KBM-7 (cell line): ENCODE measurements at places on chromosomes 16 and 17.

DNA sequence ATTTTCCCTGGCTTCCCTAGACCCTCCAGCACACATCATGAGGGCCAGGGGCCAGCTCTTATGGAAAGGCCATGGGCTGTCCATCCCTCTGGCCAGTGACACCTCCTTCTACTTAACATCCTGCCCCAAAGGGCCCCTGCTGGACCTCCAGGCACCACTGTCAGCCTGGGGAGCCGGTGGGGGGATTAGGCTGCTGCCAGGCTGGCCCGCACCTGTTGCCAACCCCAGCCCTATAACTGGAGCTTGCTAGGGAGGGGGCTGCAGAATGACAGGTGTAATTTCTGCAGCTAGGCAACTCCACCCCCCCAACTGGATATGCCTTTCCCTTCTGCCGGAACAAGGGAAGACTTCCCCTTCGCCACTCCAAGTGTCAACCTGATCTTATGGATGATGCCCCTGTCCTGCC lies 12.5 kb downstream of the RARA start:
- DNase-seq = no peak

DNA sequence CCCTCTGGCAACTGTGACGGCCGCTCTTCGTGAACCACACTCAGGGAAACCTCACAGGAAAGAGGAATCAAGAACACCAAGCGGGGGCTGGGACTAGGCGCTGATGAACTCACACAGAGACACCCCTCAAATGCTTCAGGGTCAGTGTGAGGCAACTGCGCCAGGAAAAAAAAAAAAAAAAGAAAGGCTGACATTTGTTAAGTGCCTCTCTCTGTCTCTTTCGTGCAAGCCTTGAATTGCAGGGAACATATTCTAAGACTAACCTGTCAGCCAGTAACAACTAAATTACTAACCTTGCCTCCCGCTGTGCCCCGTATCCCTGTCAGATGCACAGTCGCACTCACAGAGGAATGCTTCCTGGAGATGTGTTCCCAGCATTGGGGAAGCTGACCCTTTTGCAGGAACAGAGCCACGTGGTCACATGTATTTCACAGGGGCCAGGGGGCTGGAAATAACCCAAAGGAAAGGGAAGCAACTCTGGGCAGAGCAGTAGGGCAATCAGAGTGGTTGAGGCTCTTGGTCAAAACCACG lies 247.8 kb downstream of the XYLT1 start:
- peak; percentile 54 for DNase-seq

- DNase-seq = no peak
These were observed 22.6 kb upstream of the KIFC3 start for GRCh38 chr16:57824888-57825287.

DNA sequence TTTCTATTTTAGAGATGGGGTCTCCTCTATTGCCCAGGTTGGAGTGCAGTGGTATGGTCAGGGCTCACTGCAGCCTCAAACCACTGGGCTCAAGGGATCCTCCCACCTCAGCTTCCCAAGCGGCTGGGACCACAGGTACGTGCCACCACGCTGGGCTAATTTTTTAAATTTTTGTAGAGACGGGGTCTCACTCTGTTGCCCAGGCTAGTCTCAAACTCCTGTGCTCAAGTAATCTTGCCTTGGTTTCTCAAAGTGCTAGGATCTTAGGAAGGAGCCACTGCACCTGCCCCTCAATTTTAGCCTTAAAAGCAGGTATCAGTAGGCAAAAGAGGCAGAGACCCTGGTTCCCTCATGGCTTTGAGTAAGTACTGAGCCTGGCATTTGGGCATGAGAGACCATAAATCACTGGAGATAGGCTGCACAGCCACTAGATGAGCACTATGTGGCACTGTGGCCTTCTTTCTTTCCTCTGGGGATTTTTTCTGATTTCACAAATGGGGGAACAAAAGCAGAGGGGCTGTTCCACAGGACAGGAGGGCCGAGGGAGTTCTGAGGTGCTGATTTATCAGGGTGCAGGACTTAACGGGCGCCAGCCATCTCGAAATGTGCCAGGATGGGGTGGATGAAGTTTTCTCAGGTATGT lies 82.2 kb downstream of the PLXDC1 start:
- DNase-seq = peak; percentile 49

GRCh38 chr16:48235058-48235555 lies 9.0 kb upstream of the LONP2 start:
- DNase-seq = no peak

DNA sequence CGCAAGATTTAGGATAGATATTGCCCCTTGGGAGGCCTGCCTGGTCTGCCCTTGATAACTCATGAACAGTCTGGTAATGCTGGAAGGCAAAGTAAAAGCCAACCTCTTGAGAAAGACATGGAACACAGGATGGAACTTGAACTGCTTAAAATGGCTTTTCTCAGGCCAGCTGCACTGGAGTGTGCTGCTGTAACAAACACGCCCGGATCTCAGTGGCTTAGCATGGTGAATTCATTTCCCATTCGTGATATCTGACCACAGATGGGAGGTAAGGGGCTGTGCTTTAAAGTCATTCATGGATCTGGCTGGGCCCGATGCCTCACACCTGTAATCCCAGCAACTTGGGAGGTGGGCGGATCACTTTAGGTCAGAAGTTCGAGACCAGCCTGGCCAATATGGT lies 113.2 kb downstream of the WWOX start:
- no peak for DNase-seq

DNA sequence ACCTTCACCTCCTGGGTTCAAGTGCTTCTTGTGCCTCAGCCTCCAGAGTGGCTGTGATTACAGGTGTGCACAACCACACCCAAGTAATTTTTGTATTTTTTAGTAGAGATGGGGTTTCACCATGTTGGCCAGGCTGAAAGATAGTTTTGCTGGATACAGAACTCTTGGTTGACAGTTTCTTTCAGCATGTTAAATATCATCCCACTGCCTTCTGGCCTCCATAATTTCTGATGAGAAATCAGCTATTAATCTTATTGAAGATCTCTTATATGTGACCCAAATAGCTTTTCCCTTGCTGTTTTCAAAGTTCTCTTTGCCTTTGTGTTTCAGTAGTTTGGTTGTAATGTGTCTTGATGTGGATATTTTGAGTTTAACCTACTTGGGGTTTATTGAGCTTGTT lies 50.3 kb upstream of the BRD7 start:
- DNase-seq = no peak

DNA sequence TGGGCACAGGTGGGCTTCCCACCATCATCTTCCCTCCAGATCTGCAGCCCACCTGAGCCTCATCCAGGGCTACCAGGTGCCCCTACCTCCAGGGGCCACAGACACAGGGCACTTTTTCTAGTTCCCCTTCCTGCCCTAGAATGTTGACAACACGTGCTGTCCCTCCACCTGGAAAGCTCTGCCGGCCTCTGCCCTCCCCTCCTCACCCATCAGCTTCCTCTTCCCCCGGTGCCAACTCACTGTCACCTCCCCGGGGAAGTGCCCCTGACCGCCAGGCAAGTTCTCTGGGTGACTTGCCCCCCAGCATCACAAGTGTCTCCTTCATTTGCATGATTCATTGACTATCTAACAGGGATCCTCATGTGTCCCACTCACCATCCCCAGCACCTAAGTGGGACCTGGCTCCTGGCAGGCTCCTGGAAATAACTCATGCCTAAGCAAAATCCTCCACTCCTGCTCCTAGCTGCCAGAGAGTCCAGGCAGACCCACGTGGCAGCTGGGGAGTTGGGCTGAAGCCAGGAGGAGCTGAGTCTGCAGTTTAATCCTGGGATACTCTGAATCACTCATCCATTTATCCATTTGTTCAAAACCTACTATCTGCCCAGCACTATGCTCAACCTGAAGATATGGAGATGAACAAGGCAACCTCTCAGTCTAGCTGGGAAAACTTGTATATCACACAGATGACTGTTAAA lies 304.4 kb downstream of the FOXL1 start:
- no peak for DNase-seq

GRCh38 chr17:2551928-2552327 lies 40.2 kb upstream of the METTL16 start:
- DNase-seq = no peak

DNA sequence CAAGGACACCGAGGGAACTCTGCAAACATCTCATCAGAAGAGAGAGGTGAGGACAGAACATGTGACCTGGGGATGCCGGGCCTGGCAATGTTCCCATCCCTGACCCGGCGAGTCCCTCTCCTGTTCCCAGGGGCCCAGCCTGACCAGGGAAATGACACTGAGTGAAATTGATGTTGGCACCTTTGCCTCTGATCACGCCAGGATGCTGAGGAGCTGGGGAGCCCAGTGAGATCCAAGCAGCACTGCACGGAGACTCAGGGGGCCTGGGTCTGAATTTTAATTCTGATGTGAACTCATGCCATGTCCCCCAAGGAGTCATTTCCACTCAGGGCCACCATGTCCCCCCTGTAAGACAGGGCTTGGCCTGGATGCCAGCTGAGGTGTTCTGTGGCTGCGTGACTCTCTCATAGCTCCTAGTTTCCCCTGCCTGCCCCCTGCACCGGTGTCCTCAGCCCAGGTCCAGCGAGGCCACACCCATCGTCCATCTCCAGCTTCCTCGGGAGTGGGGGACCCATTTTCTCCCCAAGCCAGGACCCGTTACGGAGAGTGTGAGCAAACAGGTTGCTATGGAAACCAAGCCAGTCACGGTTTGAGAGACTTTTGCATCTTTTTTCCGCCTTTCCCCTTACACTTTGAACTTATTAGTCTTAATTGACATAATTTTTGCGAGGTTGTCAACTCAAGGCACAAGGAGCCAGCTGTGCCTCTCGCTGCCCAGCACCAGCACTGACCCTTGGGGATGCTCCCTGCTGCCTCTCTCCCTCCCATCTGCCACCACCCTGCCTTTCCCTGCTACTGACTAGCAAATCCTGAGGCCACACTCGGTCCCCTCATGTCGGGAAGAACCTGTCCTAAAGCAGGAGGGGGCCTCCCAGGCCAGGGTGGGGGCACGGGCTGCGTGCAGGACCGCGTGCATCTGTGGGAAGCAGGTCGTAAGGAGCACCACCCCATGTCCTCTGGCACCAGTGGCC lies 150.0 kb downstream of the SDK2 start:
- DNase-seq = no peak

DNA sequence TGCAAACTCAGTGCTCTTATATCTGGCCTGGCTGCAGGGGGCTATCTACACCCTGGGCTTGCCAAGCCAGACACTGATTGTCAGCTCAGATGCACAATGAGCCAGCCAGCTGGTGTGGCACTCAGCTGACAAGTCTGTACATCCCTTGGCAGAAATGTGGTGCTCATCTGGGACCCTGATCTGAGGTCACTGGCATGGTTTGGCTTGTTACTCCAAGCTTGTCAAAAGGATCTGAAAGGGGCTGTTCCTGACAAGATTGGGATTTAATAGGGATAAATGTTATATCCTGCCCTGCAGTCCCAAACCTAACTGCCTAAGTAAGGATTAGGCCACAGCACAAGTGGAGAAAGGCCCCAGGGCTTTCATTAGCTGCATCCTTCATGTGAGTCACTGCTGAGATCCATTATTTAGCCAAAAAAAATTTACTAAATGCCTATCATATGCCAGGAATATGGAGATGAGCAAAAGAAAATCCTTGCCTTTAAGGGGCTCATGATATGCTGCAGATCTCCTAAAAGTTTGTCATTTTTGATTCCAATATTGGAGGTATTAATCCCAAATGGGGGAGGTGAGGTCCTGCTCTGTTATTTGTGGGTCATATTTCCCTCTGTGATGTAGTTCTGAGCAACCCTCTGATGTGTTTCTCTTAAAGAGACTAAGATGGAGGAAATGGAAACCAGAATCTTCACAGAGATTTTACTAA lies 6.3 kb downstream of the SLC6A2 start:
- no peak for DNase-seq

DNA sequence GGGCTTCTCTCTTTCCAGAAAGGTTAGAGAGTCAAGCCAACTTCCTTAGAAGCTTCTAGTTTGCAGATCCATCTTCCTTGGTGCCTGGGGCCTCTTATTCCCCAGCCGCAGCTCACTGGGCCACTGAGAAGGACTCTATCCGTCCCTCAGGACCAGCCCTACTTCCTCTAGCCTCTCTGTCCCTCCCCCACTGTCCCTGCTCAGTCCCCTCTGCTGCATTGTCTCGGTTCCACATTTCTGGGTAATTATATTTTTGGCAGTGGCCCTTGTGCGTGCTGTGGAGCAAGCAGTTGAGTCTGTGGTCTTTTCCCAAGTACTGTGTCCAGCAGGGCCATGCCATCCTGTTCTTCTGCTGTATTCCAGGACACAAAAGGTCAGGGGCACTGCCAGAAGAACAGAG lies 17.8 kb downstream of the IRX3 start:
- DNase-seq = peak; percentile 71

DNA sequence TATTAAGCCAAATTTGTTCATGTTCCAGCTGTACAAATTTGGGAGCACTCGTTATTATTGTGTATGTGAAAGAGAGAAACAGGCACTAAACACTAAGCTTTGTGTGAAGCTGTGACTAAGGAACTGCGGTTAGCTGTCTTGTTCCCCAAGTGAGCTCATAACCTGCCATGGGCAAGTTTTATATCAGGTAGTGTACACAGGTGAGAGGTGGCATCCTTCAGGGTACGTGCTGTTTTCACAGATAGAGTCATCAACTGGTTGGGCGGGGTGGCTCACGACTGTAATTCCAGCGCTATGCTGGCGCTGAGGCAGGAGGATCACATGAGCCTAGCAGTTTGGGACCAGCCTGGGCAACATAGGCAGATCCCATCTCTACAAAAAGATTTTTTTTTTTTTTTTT lies 2.8 kb downstream of the DNAJA3 start:
- no peak for DNase-seq

DNA sequence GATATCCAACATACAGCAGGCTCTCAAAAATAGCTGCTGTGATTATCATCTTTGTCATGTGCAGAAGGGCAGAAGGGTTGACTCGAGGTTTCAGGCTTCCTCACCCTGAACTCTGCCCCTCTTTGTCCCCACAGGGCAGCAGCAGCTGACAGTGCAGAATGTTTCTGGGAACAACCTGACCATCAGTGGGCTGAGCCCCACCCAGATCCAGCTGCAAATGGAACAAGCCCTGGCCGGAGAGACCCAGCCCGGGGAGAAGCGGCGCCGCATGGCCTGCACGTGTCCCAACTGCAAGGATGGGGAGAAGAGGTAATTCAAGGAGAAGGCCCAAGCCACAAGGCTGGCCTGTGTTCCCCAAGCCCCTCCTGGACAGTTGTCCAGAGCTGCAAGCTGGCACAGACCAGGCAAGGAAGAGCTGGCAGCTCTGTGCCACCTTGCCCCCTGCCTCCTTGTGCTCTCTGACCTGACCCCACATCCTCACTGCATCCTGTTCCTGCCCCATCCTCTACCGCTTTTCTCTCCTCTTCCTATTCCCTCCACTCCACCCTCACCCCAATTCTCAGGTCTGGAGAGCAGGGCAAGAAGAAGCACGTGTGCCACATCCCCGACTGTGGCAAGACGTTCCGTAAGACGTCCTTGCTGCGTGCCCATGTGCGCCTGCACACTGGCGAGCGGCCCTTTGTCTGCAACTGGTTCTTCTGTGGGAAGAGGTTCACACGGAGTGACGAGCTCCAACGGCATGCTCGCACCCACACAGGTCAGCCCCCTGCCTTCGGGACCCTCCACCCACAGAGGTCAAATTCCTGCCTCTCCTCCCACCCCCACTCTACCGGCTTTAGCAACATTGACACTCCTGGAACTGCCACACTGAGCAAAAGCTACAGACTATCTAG lies 16.3 kb upstream of the PNPO start:
- no peak for DNase-seq

DNA sequence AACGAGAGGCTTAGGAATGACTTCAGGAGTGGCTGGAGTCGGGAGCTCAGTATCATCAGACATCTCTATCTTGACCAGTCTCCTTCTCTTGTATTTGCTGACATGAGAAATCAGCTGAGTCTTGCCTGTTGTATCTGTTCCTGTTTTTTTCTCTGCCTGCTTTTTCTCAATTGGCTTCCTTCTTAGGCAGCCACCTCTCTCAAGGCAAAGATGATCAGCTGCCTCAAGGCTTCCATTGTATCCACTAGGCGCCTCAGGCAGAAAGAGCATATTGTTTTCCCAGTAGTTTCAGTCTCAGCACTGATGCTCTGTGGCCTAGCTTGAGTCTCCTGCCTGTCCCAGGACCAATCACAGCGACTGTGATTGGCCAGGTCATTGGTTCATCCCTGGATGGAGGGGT lies 306.2 kb downstream of the CPPED1 start:
- DNase-seq = no peak
